Upper lobe of right lung (tissue), 1 donor: ENCODE measurements at places on chromosomes 11 and 22.
A peak's percentile ranks its signal among the peaks of the same experiment; 100 is the strongest.

GRCh38 chr11:34135439-34135838, 30.0 kb downstream of the NAT10 start:
- no peak for DNase-seq

DNA sequence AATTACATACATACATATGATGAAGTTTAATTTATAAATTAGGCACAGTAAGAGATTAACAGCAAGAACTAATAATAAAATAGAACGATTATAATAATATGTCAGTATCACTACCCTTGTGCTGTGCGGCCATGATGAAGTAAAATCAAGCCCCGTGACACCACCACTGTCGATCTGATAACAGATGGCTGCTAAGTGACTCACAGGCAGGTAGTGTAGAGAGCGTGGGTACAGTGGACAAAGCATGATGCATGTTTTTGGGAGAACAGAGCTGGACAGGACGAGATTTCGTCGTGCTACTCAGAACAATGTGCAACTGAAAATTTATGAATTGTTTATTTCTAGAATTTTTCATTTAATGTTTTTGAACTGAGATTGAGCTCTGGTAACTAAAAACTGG, 108.4 kb upstream of the TIMP3 start:
- no peak for DNase-seq

DNA sequence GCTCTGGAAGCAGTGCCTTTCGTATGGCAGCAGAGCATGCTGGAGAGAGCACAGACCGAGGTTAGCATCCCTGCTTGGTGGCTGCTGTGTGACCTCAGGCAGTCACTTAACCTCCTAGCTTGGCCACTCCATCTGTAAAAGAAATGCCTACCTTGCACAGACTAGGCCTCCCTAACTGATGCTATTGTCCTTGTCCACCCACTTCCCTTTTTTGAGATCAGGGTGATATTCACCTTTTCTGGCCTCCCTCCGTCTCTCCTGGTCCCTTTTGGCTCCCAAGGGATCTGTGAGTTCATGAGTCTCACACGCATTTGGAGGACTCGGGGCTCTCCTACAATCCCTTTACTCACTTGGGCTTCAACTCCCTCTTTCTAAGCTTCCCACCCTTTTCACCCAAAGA, 37.2 kb downstream of the TECTA start:
- DNase-seq: no peak

GRCh38 chr11:71212871-71213559, 39.4 kb downstream of the SHANK2 start:
- DNase-seq: peak; percentile 32

GRCh38 chr11:35102267-35102666, 36.7 kb upstream of the CD44 start:
- no peak for DNase-seq

DNA sequence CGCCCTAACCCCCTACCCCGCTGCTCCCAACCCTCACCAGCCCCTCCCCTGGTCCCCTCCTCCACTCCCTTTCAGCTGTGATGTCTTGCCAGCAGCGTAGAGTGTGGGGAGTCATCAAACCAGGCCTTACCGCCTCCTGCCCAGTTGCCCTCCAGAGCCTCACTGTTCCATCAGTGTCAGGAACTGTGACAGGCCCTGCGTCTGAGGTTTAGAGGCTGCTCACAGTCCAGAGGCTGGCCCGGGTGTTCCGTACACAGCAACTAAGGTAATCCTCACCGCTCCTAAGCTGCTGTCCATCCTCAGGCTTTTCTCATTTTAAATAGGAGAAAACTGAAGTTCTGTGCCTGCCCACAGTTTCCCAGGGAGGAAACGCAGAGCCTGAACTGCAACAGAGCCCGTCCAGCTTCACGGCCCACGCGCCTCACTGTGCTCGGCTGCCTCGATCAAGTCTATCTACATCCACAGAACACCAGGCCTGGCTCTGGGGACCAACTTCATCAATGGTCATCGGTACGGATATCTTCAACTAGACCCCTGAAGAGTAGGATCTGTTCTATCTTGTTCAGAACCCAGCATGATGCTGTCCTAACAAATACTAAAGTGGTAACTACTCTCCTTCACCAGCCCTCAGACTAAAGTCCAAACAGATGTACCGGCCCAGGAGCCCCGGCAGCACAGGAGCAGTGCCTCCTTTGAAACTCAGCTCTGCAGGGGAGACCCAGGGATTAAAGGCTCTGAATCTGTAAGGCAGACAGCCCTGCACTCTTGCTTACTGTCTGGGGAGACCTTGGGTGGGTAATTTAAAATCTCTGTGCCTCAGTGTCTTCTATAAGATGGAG, 10.3 kb downstream of the VPS37C start:
- peak; percentile 48 for DNase-seq
